ENCODE measurements at places on chromosomes 6 and 20. TPM values are rescaled to one million over a fixed set of nuclear protein-coding genes. Genes with fewer than 3 reads are reported as not detected.

DNA sequence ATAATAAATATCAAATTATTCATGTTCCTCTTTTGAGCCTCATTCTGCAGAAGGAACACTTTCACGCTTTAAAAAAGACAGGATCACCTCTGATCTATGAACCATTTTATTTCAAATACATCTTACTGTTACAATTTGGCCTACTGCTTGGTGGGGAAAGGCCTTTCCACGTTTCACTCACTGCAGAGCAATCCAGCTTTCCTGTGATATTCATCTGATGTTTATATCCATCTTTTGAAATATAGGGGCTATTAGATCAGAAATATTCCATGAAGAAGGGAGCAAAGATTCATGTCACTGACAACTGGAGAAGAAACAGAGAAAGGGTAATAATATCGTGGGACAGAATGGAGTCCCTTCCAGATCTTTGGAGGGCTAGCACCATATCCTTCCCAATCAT lies 262.9 kb downstream of the ADGB start:
- DNase-seq, result no peak

DNA sequence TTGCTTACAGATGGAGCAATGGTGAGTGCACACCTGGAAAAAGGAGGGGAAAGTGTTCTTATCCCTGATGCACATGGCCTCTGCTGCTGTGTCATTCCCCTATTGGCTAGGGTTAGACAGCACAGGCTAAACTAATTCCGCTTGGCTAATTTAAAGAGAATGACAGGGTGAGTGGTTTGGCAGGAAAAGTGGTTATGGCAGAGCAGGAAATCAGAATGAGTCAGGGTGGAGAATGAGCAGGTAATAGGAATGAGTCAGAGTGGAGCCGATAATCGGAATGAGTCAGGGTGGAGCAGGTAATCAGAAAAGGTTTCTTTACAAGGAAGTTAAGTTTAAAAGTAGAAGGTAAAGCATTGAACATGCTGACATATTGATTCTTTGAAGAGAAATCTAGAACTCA lies 355.5 kb upstream of the HTR1E start:
- no peak for DNase-seq

GRCh38 chr20:13671916-13672378 lies 33.2 kb upstream of the TASP1 start:
- DNase-seq, result no peak

Gene REPS1
- 79.9 TPM for total RNA-seq

Gene GSTA4
- total RNA-seq, result 30.3 TPM

- no peak for DNase-seq
Observed at GRCh38 chr6:71053475-71053874, 96.6 kb upstream of the B3GAT2 start.

- DNase-seq, result no peak
Observed at GRCh38 chr6:33885132-33886057, 81.6 kb upstream of the MLN start.

Gene CCN6
- not detected for total RNA-seq

GRCh38 chr6:108760126-108761050 lies 87.8 kb upstream of the ARMC2 start:
- DNase-seq, result no peak

DNA sequence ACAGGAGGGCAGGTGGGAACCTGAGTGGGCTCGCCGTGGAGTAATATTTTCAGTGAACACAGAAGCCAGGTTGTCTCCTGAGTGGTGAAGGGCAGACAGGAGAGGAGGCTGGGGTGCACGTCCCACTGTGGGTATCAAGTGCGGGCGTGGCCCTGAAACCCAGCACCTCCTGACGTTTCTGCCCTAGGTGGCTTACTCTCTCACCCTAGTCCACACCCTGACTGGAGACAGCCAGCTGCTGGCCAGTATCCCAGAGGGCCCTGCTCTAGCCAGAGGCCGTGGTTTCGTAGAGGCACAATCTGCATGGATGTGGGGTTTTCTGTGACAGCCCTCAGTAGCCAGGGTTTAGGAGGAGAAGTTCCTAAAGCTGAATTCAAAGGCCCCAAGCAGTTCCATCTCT lies 86.7 kb downstream of the TRERF1 start:
- no peak for DNase-seq

GRCh38 chr6:131083687-131084086 lies 20.6 kb upstream of the EPB41L2 start:
- no peak for DNase-seq

Gene SNX14
- total RNA-seq, result 87.5 TPM

GRCh38 chr6:148415511-148416260 lies 73.0 kb downstream of the SASH1 start:
- peak; percentile 73 for DNase-seq

- DNase-seq, result peak; percentile 51
Observed at GRCh38 chr6:46491201-46491627, at the start of gene RCAN2. RCAN2 (minus strand) TSS chr6:46491449.

- no peak for DNase-seq
Observed at GRCh38 chr6:15400572-15401004, 154.7 kb downstream of the JARID2 start.

Gene DEFB116
- total RNA-seq, result not detected

DNA sequence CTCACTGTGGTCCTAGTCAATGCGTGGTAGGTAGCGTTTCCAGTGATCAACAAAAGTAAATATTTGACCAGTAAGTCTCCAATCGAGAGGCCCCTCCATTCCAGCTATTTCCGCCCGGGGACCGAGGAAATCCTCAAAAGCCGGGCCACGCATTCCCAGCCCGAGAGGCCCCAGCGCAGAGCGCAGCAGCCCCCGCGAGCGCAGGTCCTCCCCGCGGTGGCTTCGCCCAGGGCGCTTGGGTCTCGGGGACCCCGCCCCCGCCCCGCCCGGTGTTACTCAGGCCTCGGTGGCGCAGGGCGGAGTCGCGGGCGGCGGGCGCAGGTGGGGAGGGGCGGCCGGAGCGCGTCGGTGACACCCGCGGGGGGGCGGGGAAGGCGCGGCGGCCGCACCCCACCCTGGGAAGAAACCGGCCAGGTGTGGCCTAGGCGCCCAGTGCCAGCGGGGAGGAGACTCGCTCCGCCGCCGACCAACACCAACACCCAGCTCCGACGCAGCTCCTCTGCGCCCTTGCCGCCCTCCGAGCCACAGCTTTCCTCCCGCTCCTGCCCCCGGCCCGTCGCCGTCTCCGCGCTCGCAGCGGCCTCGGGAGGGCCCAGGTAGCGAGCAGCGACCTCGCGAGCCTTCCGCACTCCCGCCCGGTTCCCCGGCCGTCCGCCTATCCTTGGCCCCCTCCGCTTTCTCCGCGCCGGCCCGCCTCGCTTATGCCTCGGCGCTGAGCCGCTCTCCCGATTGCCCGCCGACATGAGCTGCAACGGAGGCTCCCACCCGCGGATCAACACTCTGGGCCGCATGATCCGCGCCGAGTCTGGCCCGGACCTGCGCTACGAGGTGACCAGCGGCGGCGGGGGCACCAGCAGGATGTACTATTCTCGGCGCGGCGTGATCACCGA lies at the start of gene DSP:
Gene DSP (plus strand): TSS at position 497 of the 890 bp plus-strand sequence. CDS start 245 bp downstream, at position 742.
- peak; percentile 90 for DNase-seq

DNA sequence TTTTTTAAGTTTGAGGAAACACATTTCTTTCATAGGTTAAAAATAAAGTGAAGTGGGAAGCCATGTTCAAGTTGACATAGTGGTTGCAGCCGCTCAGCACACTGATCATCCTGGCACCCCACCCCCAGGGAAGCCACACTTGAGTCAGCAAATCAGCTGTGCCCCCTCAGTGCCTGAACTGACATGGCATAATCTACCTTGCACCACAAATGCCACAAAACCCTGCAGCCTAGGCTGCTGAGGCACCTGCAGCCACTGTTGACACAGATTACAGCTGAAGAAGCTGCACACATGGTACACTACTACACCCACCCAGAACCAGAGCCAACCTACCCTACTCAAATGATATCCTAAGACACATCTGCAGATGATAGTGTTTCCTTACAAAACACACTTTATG lies 77.5 kb upstream of the RIMS1 start:
- no peak for DNase-seq

DNA sequence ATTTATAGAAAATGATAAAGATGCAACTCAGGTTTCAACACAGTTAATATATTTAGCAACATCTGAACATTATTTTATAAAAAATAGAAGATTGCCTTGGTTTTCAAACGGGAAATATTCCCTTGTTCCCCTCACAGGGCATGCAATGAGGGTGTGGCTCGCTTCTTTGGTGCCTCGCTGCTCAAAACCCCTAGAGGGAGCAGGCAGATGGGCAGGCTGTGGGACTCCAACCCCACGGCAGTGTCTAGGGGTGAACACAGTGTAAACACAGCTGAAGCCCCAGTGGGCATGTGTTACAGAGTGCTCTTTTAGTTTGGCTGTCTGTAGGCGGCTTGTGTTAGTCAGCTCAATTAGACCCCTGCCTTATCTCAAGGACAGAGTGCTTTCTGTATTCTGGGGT lies 560.8 kb upstream of the IMPG1 start:
- peak; percentile 30 for DNase-seq

DNA sequence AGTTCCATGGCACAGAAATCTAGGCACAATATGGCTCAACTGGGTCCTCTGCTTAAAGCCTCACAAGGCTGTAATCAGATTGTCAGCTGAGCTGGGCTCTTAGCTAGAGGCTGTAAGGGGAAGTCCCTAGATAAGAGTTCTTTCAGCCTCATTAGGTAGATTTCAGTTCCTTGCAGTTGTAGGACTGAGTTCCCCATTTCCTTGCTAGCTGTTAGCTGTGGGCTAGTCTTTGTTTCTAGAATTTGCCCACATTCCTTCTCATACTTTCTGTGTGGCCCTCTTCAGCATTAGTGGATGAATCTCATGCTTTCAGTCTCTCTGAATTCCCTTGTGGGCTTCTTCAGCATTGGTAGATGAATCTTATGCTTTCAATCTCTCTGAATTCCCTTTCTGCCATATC lies 71.0 kb upstream of the MRAP2 start:
- DNase-seq, result no peak

Gene EBF4
- 7.5 TPM for total RNA-seq

Gene CNKSR3
- 31.8 TPM for total RNA-seq

GRCh38 chr6:47034421-47034820 lies 7.7 kb downstream of the ADGRF1 start:
- DNase-seq, result no peak

Gene RAB44
- total RNA-seq, result not detected

GRCh38 chr6:33207552-33208090 lies 679 bp upstream of the RING1 start:
- peak; percentile 54 for DNase-seq

Gene CFB
- total RNA-seq, result 32.1 TPM

- no peak for DNase-seq
Observed at GRCh38 chr6:148513145-148514071, 170.8 kb downstream of the SASH1 start.

DNA sequence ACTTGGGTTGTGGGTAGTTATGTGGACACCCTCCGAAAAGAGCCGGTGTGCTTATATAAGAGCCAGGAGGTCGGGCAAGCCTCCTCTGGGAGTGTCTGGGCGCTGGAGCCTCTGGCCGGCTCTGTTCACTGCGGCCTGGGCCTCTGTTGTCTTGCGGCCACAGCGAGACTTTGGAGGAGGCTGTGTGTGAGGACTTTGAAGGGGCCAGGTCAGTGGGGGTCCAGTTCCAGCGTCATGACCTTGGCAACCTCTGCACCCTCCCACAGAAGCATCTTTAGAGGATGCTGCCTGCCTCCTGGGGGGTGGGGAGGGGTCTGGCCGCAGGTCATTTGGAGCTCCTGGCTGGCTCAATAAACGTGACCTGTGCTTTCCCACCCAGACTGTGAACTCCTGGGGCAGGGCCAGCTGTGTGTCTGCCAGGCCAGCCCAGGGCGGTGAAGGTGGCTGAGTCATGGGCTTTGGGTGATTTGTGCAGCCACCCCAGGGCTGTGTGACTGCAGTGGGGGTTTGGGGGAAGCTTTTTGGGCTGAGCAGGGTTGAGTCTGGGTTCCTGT lies 1.2 kb downstream of the TCEA2 start:
- no peak for DNase-seq

Gene HTR1E
- not detected for total RNA-seq

- DNase-seq, result no peak
Observed at GRCh38 chr20:5156675-5157448, 30.1 kb downstream of the CDS2 start.

DNA sequence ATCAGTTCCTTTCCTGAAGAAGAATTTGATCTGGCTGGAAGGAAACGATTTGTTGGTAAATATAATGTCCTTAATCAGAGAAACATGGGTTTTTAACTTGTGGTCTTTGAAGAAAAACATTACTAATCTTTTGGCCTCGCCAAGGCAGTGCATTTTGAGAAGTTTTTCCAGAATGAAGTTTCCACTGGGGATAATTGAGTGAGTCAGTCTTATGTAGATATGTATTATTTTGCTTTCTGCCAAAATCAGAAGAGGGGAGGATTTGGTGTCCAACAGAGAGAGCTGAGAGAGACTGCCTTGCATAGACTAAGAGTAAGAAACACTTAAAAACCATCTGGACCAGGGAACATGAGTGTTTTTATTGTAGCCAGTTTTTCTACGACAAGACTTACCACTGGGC lies 79.9 kb downstream of the FNDC1 start:
- no peak for DNase-seq

DNA sequence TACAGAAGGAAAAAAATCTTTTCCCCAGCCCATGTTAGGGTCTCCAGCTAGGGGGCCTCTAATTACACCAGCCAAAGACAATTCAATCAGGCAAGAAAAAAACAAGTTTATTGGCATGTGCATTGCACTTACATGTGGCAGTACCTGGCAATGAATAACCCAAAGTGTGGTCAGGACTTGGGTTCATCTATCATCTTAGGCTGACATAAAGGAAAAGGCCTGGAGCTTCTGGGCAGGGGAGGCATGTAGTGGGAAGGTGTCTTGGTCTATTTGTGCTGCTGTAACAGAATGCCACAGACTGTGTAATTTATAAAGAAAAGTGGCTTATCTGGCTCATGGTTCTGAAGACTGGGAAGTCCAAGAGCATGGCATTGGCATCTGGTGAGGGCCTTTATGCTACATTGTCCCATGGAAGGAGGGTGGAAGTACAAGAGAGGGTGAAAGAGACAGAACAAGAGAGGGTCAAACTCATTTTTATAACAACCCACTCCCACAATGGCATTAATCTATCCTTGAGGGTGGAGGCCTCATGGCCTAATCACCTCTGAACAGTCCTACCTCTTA lies 4.4 kb upstream of the PYGB start:
- no peak for DNase-seq

Gene MAFB
- 0.88 TPM for total RNA-seq

Gene OSTM1
- 20.1 TPM for total RNA-seq

Gene POM121L2
- not detected for total RNA-seq

GRCh38 chr6:101534386-101534785 lies 140.9 kb downstream of the GRIK2 start:
- DNase-seq, result no peak

DNA sequence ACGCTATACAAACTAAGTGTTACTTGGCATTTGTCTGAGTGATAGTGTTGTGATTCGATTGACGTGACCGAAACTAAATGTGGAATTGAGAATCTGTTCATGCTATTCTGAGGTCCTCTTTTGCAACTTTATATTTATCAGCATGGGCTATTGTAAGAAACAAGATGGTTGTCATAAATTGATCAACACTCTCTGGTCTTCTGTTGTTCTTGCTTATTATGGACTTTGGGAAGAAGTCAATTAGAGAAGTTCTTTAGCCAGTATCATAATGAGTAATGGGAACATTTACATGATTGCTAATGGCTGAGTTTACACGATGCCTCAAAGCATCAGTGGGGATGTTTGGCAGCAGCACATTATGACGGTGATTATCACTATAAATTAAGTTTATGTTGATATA lies 195.0 kb downstream of the CD83 start:
- no peak for DNase-seq

Gene GRM4
- not detected for total RNA-seq

Gene TBXT
- total RNA-seq, result not detected

Gene GPSM3
- 0.67 TPM for total RNA-seq
